ENCODE measurements at places on chromosomes 11 and 22. TPM values are rescaled to one million over a fixed set of nuclear protein-coding genes. Genes with fewer than 3 reads are reported as not detected.

DNA sequence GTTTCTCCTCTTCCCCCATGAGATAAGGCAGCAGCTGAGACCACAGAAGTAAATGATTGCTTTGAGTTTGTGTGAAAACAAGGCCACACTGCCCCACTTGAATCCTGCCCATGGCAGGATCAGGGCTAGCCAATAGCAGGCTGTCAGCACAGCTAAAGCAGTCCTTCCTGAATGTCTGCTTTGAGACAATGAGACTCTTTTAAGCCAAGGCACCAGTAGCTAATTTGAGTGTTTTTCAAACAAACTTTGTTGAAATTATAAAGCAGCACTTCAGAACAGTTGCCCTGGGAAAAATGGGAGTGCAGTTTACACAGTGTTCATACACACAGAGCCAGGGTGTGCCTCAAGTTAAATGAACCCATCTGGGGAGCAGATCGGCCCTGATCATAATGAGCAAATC, 103.5 kb upstream of the OR5AK2 start:
- H3K36me3 ChIP-seq = no peaks in the 10 kb centered on the region
- no peaks in the 10 kb centered on the region for H3K4me1 ChIP-seq
- no peak overlapping the region for H3K4me3 ChIP-seq
- no peaks in the 10 kb centered on the region for H3K27me3 ChIP-seq
- DNase-seq = no peak

DNA sequence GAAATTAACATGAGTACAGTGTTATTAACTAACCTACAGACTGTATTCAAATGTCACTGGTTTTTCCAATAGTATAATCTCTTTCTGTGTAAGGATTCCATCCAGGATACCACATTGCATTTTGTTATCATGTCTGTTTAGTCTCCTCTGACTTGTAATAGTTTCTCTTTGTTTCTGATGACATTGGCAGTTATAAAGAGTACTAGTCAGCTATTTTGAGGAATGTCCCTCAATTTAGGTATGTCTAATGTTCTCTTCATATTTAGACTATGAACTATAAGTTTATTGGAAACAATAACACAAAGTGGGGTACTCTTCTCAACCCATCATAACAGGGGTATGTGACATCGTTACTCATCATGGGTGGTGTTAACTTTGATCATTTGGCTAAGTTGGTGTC, 20.3 kb upstream of the ME3 start:
- H3K27ac ChIP-seq = no peak overlapping the region
- peaks cover 4% of the 10 kb centered on the region for H3K4me1 ChIP-seq
- no peak for DNase-seq

- H3K4me3 ChIP-seq = no peak overlapping the region
- H3K27ac ChIP-seq = no peak overlapping the region
- DNase-seq = no peak
Observed at GRCh38 chr11:27868709-27869108, 168.5 kb upstream of the BDNF start.

DNA sequence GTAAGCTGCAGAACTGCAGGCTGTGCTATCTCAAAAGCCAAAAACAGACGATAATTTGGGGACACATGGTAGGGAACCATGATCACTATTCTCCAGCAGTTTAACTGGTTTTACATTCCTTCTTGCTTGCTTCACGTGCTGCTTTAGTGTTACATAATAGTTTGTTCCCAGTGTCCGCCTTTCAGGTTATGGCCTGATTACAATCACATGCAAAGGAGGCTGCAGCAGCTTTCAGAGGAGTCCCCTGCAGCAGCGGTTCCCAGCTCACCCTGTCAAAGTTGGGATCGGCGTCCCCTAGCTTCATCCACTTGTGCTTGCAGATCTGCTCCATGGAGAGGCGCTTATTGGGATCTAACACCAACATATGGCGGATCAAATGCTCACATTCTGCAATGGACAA, 39.2 kb upstream of the APOA1 start:
- no peaks in the 10 kb centered on the region for H3K4me1 ChIP-seq
- H3K27me3 ChIP-seq = no peaks in the 10 kb centered on the region
- no peak for DNase-seq
- peaks cover 34% of the 10 kb centered on the region for H3K36me3 ChIP-seq
- H3K27ac ChIP-seq = no peak overlapping the region
- no peak overlapping the region for H3K4me3 ChIP-seq

DNA sequence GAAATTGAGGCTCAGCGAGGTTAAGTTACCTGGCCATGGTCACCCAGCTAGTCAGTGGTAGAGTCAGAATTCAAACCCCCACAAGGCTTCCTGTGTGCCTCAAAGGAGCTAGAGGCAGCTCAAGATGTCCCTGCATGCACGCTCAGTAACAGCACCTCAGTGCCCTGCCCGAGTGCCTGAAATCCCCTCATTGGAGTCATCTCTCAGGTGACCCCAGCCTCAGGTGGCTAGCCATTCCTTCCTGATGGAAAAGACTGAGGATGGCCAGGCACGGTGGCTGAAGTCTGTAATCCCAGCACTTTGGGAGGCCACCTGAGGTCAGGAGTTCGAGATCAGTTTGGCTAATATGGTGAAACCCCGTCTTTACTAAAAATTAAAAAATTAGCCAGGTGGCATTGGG, 36.9 kb downstream of the LIF start:
- H3K27ac ChIP-seq = peak overlapping the region; percentile 84
- no peak for DNase-seq
- H3K4me1 ChIP-seq = peaks cover 18% of the 10 kb centered on the region
- H3K4me3 ChIP-seq = no peak overlapping the region
- no peaks in the 10 kb centered on the region for H3K36me3 ChIP-seq

- DNase-seq = no peak
- H3K36me3 ChIP-seq = no peaks in the 10 kb centered on the region
- no peaks in the 10 kb centered on the region for H3K27me3 ChIP-seq
- H3K4me1 ChIP-seq = no peaks in the 10 kb centered on the region
- no peak overlapping the region for H3K4me3 ChIP-seq
Observed at GRCh38 chr11:41099654-41100053, 359.8 kb downstream of the LRRC4C start.

DNA sequence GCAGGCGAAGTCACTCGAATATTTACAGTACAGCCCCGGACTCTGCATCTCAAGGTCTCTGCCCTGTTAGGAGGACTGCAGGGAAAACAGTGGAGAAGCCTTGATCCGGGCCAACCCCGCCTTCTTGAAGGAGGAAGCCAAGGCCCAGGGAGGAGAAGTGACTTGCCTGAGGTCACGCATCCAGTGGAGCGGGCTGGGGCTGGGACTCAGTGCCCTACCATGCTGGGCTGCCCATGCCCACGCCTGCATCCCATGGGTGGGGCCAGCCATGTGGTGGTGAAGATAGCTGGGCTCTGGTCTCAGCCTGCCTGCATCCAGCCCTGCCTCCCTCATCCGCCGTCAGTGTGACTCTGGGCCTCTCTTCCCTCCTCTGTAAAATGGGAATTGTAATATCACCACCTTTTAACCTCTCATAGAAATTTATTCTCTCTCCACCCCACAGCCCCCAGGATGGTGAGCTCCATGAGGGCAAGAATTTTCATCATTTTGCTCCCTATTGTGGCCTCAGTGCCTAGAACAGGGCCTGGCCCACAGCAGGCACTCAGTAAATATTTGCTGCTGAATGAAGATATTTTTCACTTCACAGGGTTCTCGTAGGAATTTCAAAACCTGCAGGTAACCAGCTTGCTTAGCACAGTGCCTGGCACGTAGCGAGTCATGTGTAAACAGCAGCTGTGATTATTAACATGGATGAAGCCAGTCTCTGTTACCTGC, 57.3 kb downstream of the OTOG start:
- no peak overlapping the region for H3K4me3 ChIP-seq
- no peaks in the 10 kb centered on the region for H3K27me3 ChIP-seq
- H3K27ac ChIP-seq = no peak overlapping the region
- DNase-seq = no peak
- no peaks in the 10 kb centered on the region for H3K4me1 ChIP-seq

CRYBB3 gene
- total RNA-seq = not detected
